NCI-H82 (cell line): ENCODE measurements at places on chromosomes 5 and 9.

DNA sequence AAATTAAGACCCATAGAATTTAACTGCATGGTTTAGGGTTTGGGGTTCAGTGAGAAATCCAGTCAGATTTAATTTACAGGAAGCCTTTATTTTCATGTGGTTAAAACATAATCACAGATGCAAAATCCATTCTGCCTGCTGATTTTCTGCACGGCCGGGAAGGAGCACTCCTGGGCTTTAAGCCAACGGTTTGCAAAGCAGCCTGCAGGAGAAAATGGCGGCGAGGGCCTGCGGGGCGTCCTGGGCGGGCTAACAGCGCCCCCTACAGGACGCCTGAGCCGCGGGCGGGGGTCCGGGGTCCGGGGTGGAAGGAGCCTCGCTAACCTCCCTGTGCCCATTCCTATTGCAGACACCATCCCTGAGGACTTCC is 47.6 kb downstream of the THBS4 start:
- DNase-seq = peak; percentile 82

DNA sequence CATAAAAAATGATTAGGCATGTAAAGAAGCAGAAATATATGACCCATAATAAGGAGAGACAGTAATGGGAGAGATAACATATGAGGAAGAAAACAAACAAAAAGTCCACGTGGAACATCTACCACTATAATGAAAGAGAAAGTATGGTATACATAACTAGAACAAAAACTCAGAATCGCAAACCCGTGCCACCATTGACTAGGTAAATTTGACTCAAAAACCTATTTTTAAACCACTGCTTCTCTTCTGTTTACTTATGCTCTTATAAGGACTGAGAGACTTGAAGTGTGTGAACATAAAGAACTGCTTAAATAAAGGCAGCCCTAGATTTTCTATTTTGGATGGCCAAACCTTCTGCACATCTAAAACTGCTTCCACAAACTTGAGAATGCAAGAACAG is 330.7 kb downstream of the CAAP1 start:
- no peak for DNase-seq

DNA sequence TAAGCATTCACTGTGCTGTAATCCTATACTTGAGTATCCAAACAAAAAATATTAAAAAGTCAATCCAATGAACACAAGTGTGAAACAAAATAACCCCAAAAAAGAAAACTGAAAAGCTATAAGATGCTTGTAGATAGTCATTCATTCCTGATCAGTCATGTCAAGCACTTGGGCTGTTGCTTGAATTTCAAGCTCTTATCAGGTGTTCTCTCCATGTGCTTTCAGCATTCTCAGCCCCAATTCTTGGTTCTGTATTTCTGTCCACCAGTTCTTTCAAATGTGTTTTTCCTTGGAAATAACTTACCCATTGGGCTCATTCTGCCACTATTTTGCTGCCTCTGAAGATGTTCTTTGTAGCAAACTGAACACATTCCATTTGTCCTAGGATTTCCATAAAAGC is 4.7 kb downstream of the ZFAND5 start:
- DNase-seq = no peak

DNA sequence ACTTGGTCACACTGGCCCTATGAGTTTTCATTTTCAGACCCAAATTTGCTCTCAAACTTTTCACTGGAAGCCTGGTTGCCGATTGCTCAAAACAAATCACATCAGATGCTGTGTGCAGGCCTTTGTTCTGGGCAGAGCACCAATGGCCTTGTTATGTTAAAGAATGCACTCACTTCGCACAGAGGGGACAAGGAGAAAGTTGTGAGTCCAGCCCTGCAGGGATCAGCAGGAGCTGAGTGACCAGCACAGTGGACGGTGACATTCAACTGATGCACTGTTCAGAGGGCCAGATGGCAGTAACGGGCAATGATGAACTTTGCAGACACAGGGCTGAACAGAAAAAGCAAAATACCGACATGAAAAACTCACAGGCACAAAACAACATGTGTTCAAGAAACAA is 86.1 kb downstream of the BARX1 start:
- DNase-seq = no peak

DNA sequence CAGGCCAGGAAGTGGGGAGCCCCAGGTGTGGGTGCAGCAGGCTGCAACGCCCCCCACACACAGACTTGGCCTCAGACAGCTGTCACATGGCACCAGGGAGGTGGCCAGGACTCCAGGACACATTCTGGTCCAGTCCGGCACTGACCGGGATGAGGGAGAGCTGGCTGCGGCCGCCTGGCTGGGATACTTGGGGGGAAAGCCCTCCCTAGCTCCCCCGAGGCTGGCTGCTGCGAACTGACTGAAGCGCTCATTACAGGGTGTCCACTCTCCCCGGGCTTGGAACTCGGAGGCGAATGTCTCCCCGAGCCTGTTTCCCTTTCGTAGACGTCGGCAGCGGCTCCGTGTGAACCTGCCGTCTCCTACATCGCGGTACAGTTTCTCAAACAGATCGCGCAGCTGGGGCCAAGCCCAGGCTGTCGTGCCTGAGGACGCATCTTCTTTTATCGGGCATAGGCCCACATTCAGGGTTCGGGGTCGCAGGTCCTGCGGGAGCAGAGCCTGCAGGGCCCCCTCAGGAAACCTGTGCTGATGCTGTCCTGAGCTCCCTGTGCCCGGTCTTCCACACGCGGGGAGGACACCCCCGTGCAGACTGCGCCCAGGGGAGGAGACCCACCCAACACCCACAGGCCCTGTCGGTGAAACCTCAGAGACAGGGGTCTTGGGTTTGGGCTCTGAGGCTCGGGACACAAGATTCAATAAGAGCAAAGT is 19.8 kb downstream of the NACC2 start:
- DNase-seq = no peak

- DNase-seq = no peak
Measured at GRCh38 chr5:5508391-5508790, 85.9 kb downstream of the ICE1 start.
